ENCODE measurements at places on chromosomes 7 and 10. TPM values are rescaled to one million over a fixed set of nuclear protein-coding genes. Genes with fewer than 3 reads are reported as not detected.

- DNase-seq: no peak
Measured at GRCh38 chr7:157397036-157397720, 60.4 kb downstream of the DNAJB6 start.

CTAGE8 gene
- total RNA-seq: not detected

MYL10 gene
- not detected for total RNA-seq

DRGX gene
- total RNA-seq: not detected

CACNA2D1 gene
- 21.9 TPM for total RNA-seq

SEMA3C gene
- 116 TPM for total RNA-seq

Data from IMR-90 (cell line).